ENCODE measurements at places on chromosomes 12 and 14.

DNA sequence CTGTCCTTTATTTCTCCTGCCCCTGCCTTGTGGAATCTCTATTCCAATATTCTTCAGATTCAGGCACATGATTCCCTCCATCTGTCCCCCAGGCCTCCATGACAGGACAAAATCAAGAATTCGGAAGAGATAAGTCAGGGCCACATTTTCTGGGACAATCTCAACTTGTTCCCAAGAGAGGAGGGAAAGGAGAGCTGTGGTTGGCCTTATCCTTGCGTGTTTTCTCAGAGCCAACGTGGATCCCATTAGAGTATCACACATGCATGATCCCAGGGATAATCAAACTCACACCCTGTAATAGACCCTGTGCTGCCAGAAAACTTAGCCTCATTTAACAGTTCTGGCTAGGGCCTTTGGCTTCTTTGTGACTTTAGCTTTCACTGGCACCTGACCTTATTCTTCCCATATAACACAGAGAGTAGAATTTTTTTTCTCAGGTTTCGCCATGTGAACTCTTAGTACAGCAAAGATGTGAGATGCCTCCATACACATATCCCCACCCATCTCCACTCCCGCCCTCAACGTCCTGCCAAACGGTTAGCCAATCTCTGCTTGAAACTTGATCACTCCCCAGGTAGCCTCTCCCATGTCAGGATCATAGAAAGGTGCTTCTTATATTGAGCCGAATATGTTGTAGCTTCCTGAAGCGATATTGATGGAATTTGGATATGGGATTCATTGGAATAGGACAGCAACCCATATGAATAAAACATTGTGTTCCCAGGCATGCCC lies 6.7 kb upstream of the KRT1 start:
- DNase-seq: no peak

GRCh38 chr12:109981311-109981710 lies 14.9 kb downstream of the GIT2 start:
- no peak for DNase-seq

DNA sequence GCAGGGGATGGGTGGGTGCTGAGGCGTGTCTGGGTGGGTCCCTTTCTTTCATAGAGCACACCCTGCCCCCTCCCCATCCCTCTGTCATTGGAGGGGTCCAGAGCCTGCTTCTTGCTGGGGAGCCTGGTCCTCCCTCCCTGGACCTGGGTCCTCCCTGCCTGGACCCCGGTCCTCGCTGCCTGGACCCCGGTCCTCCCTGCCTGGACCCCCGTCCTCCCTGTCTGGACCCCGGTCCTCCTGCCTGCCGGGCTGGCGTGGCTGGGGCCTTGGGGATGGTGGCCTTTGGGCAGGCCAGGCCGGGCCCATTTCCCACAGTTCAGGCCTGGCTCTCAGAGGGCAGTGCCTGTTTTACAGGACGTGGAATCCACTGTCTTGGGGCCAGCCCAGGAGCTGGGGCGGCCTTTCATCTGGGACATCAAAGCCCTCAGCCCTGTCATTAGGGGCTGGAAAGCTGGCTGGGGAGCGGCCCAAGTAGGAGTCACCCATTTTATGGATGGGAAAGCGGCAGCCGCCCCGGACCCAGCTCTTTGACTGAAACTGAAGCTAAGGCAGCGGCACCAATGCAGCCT lies 44.6 kb downstream of the KIF26A start:
- DNase-seq: no peak

DNA sequence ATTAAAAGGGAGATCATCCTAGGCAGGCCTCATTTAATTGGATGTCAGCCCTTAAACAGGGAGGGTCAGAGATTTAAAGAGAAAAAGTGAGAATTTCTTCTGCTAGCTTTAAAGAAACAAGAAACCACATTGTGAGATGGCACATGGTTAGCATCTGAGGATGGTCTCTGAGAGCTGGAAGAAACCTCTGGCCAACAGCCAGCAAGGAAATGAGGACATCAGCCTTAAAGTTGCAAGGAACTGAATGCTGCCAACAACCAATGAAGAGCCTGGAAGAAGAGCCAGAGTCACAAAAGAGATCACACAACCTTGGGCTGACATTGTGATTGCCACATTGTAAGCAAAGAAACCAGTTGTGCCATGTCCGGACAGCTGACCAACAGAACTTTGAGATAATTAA lies 17.5 kb upstream of the FAR2 start:
- peak; percentile 74 for DNase-seq

- DNase-seq: no peak
These were observed 1.2 kb upstream of the GOLGA5 start for GRCh38 chr14:92792885-92793284.

GRCh38 chr12:6181583-6182278 lies 18.5 kb upstream of the CD9 start:
- no peak for DNase-seq

- DNase-seq: peak; percentile 63
These were observed 13.9 kb upstream of the NR4A1 start for GRCh38 chr12:52037248-52037861.

- DNase-seq: no peak
These were observed 701.1 kb downstream of the NOVA1 start for GRCh38 chr14:25896777-25897176.

DNA sequence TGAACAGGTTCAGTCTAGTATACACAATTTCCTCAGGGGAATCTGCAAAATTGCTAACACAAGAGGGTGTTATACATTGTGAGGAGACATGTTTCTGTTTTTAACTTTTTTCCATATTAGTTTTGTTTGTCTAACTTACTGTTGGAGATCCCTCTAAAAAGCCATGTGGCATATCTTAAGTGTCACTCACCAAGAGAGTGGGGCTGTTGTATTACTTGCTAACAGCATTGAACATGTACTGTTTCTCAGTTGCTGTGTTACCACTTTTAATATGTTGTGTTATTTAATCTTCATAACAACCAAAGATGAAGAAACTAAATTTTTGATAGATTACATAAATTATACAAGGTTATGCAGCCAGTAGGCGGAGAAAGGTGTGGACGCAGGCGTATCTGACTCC lies 154.3 kb upstream of the NPAS3 start:
- no peak for DNase-seq

DNA sequence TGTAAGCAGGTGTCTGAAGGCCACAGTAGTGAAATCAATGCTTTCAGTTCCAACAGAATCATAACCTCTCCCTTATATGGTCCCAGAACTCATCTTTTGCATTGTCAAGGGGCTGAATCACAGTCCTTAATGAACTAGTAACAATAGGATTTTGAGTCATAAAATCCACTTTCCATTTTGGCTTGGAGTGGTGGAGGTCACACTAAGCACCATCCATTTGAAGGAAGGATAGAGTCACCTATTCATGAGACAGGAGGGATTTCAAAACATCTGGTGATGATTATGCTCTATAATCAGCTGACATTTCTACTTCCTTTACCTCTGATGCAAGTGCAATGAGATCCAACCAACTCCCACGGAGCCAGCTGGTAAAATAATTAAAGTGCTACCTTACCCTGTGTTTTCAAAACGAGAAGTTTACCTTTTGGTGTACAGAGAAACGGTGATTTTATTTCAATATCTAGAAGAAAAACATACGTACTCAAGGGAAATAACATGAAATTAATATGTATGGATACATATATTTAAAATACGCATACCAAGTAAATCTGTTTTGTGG lies 59.1 kb downstream of the TMEM132D start:
- DNase-seq: no peak

GRCh38 chr14:35883677-35884293 lies 57.6 kb downstream of the BRMS1L start:
- DNase-seq: peak; percentile 39

DNA sequence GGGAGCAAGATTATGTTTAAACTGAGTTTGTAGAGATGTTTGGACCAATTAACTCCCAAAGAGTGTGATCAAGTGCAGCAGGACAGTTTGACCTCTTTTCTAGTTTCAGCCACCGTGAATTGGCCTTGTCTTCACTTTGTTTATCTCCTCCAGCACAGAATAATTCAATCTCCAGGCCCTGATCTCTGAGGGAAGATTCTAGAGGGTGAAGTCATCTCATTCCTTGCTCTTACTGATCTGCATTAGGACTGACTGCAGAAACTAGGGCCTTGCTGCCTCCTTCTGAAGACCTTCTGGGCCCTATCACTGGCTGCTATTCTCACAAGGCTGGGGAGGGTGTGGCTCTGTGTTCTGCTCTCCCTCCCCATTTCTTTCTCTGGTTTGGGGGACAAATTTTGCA lies 29.4 kb downstream of the C12orf75 start:
- DNase-seq: peak; percentile 66

DNA sequence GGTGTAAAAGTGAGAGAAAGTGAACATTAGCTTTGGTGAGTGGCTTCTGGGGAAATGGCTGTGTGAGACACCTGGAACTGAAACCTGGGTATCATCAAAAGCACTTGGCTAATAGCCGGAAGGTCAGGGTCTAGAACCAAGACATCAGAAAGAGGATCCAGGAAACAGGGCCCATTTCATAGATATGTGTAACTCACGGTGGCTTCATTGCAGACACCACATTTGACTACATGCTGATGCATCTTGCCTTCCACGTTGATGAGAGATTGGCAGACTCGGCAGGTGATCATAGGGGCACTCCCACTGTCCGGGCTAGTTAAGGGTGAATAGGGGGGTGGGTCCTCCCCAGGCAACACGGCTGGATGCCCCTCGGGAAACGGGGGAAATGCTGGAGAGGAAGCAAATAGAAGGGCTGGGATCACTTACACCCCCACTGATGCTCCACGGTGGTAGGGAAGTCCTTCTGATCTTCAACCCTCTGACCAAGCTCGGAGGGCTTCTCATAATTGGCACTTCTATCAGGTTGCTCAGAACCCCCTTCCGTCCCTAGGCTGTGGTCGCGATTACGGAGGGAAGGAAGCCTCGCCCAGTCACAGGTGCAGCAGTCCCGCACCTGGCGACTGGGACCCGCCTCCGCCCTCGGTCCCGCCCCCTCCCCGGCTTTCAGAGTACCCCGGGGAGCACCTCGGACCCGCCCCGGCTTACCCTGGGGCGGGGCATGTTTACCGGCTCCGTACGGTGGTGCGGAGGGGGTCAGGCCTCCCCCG lies 593 bp downstream of the PIP4P1 start:
- no peak for DNase-seq

DNA sequence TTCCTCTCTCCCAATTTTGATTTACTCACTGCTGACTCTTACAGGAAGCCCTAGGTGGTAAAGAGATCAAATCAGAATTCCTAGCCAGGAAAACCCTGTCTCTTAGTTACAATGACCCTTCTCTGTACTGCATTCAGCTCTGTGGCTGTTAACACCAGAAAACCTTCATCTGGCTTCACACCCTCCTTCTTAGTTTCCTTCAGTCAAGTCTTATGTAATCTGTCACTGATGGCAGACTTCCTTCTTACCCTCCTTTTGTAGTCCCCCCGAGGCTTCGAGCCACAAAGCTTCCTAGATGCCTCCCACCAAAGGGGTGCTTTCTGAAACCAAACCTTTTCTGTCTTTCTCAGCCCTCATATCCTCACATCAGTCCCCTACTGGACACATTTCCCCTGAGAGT lies 16.5 kb downstream of the NGDN start:
- DNase-seq: no peak

- DNase-seq: peak; percentile 3
These were observed 1.1 kb upstream of the BCL11B start for GRCh38 chr14:99272899-99273765.

DNA sequence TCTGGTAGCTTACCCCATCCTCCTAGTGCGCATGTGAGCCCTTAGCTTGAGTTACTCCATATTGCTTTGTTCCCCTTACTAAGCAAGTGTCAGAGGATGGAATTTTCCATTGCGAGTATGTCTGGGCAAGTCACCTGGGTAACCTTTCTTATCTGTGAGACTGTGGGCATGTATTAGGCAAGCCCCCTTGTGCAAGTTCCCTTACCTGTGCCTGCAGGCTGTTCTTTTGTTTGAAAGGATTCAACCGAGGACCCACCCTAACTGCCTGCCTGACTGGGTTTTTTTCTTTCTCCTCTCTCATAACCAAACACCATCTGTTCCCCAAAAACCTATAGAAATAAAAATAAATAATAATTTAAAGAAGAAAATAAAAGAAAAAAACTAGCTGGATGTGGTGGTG lies 22.3 kb upstream of the PPP2R5E start:
- no peak for DNase-seq

DNA sequence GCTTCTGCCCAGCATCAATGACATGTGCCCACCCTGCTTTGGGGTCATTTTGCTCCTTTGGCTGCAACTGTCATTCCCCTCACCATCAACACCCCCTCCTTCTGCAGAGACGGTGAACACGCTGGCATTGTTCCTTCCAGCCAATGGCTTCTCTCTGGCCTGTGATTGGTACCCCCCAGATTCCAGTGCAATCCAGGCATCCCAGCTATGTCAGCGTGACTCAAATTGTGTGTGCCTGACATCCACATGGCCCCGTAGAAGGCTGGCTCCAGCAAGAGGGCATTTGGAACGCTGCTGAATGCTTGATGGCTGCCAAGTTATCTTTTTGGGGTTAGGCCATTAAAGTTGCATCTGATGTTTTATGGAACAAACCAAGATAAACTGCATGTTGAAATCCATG lies 21.0 kb upstream of the CCND2 start:
- DNase-seq: no peak

DNA sequence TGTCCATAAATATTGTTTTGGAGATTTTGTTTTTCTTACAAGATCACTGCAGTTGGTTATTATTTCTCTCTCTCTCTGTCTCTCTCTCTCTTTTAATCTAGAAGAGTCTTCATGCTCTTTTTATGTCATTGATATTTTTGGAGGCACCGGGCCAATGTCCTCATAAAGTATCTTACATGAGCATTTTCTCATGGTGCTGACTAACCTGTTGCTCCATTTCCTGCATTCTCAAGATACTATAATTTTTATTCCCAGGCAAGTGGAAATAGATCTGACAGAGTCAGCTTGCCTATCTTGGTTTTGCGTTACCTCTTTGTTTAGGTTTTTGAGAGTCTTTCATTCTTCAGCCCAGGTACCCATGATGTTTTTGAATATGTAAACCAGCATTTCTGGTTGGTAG lies 938.8 kb upstream of the FBXO33 start:
- no peak for DNase-seq

GRCh38 chr12:112928978-112929377 lies 9.3 kb upstream of the OAS3 start:
- no peak for DNase-seq

DNA sequence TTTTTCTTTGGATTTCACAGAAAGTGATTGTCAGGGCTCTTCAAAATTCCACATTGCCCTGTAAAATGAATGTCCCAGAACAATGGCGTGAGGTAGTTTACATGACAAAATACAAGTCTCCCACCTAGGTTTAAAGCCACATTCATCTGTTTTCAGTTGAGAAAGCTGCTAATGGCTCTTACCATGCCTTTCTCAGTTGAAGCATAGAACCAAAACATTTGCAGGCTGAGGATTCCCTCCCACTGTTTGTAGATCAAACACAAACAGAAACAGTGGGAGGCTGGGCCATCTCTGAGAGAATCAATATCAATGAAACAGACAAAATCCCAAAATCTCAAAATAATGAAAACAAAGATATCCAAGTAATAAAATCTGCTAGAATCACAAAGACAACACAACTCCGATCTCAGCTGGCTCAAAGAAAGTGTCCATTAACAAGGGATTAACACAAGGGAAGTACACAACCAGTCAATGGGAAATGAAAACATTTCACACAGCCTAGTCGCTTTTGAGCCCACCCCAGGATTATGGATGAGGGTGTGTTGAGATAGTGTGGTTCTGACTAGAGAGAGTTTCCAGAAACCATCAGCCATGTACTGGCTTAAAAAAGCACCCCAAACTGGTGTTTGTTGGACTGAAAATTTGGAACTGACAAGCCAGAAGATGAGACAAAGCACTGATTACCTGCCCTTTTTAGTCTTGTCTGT lies 54.5 kb upstream of the TMEM260 start:
- DNase-seq: no peak
